ENCODE measurements at places on chromosomes 5 and 9.

DNA sequence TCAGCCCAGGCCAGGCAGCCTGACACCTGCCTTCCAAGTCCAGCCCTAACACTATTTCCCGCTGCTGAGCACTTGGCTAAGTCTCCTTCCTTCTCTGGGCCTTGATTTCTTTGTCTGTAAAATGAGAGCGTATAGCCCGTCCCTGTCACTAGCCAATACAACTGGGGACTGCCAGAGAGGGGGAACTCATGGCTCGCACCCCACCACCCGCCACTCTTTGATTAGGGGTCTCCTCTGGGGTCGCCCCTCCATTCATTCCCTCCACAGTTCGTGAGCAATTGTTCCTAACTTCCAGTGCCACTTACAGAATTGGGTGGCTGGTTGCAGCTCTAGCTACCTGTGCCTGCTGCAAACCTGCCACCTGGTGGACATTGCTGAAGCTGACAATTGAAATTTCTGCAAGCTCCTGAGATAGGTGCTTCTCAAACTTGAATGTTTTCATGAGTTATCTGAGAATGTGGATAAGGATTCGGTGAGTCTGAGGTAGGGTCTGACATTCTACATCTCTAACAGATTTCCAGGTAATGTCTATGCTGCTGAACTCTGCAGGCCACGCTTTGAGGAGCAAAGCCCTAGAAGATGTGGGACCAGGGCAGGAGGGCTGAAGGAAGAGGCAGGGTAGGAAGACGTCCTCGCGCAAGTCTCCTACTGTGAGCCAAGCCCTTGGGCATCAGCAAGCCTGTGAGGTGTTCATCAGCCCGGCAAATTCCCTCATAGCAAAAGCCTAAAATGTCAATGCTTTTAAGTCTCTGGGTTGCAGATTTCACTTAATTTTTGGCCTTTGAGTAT is 13.3 kb upstream of the RECK start:
- DNase-seq = peak; percentile 70

- DNase-seq = peak; percentile 51
Measured at GRCh38 chr9:126860757-126861466, 473 bp downstream of the ZBTB34 start.

DNA sequence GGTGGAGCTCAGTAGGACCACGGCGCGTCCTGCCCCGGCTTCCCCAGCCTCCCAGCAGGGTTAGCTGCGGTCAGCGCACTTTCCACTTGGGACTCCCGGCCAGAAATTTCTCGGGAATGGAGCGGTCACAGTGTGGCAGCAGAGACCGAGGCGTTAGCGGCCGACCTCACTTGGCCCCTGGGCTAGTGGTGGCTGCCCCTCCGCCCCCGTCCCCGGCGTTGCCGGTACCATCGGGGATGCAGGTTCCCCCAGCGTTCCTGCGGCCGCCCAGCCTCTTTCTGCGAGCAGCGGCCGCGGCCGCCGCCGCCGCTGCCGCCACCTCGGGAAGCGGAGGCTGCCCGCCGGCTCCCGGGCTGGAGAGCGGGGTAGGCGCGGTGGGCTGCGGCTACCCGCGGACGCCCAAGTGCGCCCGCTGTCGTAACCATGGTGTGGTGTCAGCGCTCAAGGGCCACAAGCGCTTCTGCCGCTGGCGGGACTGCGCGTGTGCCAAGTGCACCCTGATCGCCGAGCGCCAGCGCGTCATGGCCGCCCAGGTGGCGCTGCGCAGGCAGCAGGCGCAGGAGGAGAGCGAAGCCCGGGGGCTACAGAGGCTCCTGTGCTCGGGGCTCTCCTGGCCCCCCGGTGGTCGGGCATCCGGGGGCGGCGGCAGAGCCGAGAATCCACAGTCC is 460 bp downstream of the DMRTA1 start:
- DNase-seq = peak; percentile 36

DNA sequence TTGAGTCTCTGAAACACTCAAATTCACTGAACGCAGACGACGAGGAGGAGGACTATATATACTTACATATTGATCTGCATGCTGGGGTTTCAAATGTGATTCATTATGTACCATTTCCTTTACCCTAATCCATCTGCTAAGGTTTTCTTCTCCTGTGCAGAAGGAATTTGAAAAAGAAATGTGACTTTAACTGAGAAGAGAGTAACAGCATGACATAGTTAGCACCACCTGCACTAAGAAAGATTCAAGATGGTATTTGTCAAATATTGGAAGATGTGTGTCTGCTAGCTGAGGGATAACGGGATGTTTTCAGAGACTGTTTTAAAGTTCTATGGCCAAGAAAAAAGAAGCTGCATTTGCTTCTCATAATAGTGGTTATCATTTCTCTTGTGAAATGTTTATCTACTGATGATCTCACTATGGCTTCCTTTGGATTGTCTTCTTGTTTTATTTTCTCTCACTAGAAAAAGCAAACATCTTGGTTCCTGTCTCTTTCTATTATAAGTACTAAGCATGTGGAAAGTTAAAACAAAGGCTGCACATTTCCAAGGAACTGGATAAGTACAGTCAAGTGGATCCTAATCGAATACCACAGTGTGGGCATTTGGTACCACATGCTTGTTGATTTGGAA is 89.8 kb upstream of the TLE4 start:
- no peak for DNase-seq

DNA sequence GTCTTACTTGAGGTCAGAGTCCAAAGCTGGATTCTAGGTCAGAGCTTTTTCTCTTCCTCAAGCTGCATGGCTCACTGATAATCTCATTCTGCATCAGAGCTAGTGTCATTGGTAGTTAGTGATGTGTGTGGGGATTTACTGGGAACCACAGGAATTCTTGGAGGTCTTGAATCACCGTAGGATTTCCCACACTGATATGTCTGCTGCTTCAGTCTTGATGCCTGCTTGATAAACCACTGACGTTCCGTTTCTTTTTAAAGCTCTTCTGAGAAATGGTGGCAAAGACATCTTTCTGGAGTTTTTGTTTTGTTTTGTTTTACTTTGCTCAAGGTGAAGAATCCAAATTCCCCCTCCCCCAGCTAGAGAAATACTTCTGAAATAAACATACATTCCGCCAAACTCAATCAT is 1.2 kb upstream of the GARIN3 start:
- no peak for DNase-seq

DNA sequence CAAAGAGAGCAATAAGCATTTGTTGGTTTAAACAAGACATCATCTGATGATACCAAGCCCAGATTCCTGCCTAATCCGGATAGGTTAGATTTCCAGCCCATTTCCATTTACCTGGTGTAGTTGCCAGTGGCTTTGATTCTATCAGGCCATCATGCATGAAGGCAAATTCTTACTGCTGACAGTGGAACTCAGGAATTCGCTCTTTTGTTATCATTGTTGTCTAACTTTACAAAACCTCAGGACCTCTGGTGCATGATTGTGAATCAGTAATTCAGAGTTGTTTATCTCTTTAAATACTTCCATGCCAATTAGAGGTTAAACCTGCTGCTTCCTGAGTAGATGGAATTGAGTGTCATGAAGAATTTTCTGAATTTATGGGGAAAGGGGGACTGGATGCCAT is 76.5 kb downstream of the C9orf152 start:
- no peak for DNase-seq

- no peak for DNase-seq
Measured at GRCh38 chr9:136696502-136696901, 9.2 kb upstream of the AGPAT2 start.

- no peak for DNase-seq
Measured at GRCh38 chr5:173642895-173643481, 26.5 kb upstream of the BOD1 start.

GRCh38 chr5:128667152-128667551 is 129.1 kb upstream of the FBN2 start:
- no peak for DNase-seq

- DNase-seq = no peak
Measured at GRCh38 chr5:135446615-135447014, 533 bp downstream of the DCANP1 start.

DNA sequence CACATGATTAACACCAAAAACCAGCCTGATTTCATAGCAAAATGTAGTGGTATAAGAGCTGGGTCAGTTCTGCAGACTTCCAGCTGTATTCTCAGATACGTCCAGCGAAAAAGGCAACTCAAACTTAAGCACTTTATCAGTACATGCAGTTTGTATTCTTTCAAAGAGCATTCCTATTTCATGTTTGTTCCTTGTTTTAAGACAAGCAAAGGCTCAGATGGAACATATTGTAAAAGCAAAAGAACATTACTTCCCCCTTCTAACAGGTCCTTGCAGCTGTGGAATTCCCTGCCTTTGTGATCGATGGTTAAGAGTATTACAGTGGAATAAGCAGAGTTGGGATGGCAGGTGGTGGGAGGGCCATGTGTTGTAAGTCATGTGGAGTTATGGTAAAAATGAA is 86.3 kb upstream of the GRHPR start:
- DNase-seq = no peak

DNA sequence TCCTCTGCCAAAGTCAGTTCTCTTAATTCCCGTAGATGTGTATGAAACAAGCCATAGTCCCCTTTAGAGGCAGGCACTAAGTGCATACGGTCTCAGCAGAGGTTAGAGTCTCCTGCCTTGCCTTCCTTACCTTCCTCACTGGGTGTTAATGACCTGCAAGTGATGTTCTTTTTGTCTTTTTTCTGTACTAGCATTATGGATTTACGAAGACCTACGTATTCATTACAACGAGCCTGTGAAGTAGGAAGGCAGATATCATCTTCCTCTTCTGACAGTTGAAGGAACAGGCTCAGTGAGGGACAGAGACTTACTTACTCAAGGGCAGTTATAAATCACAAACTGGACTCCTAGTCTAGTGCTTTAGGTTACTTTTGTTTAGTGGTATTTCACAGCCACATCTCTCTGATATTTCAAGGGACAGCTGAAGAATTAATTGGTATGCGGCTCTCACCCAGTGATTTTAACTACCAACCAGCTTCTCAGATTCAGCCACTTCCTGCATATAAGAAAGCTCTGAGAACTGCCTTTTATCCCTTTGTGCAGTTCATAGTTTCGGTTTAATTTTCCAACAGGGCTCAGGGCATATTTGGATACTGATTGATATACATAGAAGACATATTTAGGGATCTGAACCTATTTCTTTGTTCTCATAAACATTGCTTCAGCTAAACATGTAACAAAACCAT is 85.1 kb upstream of the CKMT2 start:
- DNase-seq = no peak

DNA sequence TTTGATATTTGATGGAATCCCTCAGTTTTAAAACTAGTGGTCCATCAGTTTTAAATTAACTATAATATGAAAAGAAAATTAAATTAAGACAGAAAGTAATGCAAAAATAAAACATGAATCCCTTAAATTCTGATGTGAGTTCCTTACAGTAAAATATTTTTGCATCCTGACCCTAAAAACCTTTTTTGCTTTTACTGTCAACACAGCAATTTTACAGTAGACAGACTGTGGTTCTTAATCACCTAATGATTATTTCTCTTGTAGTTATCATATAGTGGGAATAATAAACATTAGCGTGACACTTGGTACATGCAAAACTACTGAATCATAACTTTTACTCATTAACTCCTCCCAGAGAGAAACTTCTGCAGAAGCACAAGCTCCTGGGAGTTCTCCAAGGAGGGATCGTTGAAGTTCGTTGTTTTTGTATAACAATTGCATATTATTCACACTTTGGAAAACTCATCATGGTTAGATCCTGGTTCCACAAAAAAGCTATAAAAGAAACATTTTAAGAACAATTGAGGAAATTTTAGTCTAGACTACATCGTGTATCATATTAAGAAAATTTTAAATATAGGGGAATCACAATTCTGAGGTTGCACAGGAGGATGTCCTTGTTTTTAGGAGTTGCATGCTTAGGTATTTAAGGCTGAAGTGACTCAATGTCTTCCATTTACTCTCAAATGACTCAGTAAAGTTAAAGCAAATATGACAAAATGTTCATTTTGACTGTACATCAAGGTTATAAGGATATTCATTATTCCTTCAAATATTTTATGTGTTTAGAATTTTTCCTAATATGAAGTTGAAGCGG is 88.2 kb upstream of the NIPAL4 start:
- no peak for DNase-seq
